ENCODE measurements at places on chromosomes 5 and 9.

- DNase-seq, result no peak
These were observed 404.4 kb downstream of the ZNF608 start for GRCh38 chr5:124342027-124342471.

DNA sequence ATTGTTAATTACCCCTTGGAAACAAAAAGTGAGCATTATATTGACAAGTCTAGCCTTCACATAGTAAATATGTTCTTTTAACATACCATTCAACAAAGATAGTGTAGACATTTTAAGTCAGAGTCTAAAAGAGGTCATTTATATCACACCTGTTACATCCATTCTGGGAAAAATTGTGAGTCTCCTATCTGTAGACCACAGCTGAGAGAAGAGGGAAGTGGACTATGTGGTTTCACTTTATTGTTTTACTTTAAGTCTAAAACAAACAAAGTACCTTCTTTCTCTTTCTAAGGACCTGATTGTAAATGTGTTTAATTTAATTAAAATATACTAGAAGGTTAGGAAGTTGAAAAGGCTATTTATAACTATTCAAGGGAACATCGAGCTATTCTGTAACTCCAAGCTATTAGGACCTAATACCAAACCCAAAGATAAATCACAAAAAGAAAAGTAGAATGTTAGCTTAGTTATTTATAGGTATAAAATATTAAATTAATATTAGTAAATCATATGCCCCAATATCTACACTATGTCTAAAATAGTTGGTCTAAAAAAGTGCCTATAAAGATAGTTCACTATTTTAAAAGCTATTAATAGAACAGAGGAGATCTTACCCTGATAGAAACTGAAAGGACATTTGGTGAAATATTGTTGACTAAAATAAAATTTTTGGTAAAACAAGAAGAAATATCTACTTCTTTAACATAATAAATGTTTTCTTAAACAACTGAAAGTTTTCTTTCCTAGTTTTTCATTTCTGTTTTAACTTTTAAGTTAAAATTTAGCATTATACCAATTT is 134.9 kb downstream of the TMEM167A start:
- DNase-seq, result no peak

DNA sequence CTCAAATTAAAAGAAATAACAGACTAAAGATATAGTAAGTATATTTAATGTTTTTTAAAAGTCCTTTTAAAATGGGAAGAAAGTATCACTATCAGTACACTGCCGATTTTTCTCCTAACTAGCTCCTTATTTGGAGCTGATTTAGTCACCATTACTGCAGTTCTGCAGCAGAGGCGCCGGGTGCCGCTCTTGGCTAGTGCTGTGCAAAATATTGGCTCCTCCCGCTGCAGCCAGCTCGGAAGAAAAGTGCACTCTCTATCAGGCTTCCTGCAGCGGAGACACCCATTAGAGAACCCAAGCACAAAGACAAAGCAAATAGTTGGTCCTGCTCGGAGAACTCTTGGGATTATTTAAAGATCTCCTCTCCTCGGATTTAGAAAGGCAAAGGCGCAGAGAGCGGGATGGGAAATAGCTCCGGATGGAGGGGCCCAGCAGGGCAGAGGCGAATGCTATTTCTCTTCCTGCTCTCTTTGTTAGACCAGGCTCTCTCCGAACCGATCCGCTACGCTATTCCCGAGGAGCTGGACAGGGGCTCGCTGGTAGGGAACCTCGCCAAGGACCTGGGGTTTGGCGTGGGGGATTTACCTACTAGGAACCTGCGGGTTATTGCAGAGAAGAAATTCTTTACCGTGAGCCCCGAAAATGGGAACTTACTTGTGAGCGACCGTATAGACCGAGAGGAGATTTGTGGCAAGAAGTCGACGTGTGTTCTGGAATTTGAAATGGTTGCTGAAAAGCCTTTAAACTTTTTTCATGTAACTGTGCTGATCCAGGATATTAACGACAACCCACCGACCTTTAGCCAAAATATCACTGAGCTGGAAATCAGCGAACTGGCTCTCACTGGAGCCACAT is at the start of gene PCDHGB3:
PCDHGB3 (plus strand) TSS at position 249 of the 855 bp plus-strand sequence; CDS start at position 402, 153 bp downstream.
- DNase-seq, result no peak

- no peak for DNase-seq
These were observed 24.0 kb downstream of the CDK20 start for GRCh38 chr9:87950296-87950695.

DNA sequence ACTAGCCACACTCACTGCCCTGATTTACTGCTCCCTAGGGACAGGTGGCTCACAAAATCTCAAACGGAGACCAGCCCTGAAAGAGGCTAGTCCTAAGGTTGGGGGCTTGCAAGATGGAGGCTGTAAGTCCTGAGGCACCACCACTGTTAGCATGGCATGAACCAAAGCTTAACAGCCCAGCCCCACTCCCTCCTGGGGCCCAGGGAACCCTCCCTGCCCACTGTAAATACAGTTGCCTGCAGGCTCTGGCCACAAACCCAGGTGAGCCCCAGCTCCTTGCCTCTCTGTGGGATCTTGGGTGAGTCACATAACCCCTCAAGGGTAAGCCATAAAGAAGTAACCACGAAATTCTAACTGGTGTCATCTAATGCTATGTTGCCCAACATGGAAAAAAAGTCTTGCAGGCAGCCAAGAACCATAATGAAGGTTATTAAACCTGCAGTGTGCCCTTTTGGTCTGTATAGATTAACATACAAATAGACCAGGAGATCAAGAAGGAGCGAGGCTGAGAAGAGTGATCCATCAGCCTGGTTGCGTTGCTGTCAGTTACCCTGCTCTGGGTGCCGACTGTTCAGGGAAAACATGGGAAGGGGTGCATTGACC is 1.7 kb upstream of the POMT1 start:
- DNase-seq, result no peak

- DNase-seq, result no peak
These were observed 284.4 kb downstream of the PIK3R1 start for GRCh38 chr5:68499987-68500386.

GRCh38 chr5:42168091-42168670 is 243.1 kb downstream of the FBXO4 start:
- DNase-seq, result no peak

- DNase-seq, result no peak
These were observed 22.1 kb upstream of the COL5A1 start for GRCh38 chr9:134619448-134619982.

DNA sequence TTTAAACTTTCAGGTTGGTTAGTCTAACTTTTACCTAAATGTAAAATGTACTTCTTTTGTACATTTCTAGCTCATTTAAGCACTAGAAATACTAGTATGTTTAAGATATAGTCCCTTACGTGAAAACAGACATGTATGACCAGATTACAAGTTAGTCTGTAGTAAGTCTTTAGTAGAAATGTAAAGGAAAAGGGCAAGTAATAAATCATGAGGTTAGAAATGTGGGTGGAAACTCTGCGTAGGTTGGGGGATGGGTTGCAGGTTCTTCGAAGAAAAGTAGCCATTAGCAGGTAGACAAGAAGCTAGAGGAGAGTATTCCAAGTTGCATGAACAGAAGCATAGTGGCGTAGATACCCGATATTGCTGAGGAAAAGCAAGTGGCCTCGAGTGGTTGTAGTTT is 22.9 kb downstream of the RAD1 start:
- DNase-seq, result no peak

DNA sequence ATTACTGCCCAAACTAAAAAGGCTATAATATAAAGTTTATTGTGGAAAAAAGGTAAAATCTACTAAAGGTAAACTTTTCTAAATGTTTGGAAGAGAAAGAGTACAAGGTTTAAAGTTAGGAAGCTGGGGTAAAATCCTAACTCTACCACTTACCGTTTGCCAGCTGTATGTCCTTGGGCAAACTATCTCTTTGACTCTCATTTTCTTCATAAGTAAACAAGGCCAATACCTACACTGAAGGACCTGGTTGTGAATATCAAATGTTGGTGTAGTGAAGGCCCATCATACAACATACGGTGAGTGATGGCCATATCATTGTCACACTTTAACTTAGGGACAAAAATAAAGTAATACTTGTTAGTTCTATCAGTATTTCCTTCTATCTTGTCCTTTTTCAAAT is 34.9 kb downstream of the ABHD17B start:
- no peak for DNase-seq

- DNase-seq, result no peak
These were observed 11.7 kb upstream of the RPS14 start for GRCh38 chr5:150461231-150461630.

DNA sequence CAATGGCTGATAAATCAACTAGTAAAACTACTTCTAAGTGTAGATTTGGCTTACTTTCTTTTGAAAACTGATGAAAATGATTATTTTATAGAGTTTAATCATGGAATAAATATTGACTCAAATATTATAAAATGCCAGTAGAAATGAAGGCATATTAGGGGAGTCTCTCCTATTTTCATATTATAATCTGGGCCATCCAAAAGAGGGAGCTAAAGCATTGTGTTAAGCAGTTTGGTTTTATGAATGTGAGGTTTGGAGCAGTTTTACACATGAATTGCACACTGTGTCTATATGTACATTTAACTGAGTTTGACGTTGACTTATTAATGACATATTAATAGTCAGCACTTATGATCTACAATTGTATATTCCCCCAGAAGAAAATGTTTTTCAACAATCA is 17.4 kb downstream of the CDH9 start:
- DNase-seq, result no peak

- no peak for DNase-seq
These were observed 279.1 kb upstream of the DMAC1 start for GRCh38 chr9:8078641-8079140.

DNA sequence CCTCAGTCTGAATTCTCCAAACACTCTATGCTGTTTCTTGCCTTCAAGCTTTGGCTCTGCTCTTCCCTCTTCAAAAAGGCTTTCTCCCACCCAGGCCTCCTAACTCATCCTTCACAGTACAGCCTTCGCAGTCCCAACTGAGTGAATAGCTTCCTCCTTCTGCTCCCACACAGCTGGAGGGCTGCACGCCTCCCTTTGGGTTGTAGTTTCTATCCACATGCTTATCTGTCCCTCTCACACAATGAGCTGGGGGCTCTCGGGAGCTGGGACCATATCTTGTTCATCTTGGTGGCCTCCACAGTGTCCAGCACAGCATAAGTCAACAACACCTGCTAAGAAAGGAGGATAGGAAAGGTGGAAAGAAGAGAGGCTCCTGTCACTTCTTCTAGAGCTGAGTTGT is 69.5 kb upstream of the XPA start:
- no peak for DNase-seq

GRCh38 chr5:57750891-57751290 is 268.3 kb upstream of the ACTBL2 start:
- DNase-seq, result no peak

DNA sequence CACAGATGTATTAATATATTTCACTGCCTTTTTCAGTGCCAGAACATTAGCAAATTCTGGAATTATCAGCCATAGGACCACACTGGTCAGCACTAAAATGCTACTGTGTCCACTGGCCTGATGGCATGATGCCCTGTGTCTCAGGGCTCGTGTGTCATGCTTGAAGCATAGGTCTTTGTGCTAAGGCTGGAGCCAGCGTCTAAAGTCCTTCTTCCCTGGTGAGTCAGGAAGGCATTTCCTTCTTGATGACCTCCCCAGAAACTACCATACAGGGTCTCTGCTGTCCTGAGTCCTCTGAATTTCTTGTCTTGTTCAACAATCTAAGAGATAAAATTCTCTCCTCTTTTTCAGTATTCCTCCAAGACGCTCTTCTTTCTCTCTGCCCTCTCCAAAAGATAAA is 489.9 kb downstream of the PSAT1 start:
- no peak for DNase-seq

DNA sequence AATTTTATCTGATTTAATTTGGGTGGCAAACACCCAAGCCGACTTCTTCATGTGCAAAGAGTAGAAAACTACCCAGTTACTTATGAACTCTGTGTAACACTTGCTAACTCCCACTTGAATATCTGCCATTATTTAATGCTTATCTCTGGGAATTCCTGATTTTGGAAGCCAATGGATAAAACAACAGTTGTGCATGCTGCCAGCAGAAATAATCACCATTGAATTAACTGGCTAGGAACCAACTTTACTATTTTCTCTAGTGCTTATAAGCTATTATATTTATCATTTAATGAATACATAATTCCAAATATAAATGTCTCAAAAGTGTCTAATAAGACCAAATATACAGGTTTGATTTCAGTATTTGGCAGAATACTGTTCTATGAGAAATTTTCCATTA is 85.7 kb downstream of the IZUMO3 start:
- no peak for DNase-seq

GRCh38 chr5:137667341-137667740 is 68.5 kb downstream of the KLHL3 start:
- DNase-seq, result no peak

- DNase-seq, result no peak
These were observed 139.7 kb upstream of the RUSC2 start for GRCh38 chr9:35350212-35350611.

DNA sequence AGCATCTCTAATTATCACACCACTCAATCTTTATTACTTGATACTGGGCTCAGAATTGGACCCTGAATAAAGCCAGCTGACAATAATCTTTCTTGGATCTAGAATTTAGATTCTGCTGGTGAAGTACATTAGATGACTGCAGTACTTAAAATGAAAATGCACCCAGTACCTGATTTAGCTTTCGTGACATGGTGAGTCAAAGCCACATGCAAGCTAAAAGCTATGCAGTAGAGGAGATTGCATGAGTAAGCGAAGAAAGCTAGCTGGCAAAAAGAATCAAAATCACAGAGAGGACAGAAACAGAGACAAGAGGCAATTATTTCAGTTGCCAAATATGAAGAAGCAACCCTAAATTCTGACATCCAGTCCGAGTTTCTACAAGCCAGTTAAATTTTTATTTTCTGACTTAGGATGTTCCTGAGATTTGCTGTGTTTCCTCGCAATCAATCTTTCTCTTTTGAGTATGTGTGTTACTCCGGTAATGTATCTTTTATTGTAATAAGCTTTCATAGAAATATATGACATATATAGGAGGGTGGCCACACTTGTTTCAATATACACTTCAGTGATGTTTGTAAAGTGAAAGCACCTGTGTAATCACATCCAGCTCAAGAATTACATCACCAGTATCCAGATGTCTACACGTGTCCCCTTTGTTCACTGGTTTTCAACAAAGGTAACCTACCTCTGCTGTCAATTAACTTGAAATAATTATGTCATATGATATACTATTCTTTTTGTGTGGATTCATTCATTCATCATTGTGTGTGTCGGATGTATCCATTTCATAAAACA is 101.7 kb downstream of the CDH18 start:
- no peak for DNase-seq

DNA sequence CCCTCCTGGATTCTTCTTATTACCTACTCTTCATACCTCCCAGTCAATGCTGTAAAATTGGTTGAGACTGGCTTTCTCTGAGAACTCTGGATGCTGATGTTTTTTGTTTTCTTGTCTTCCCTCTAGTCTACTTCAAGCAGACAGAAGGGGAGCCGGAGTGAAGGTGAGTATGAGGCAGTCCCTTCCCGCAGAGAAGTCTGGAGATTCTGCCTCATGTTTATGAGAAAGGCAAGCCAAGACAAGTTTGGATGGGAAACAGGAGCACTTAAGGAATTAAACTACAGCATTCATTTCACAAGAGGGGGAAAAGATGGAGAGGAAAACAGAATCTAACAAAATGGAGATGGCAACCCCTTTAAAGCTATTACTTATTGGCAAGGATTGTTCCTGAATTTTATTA is 246.1 kb downstream of the TRIM32 start:
- no peak for DNase-seq
